ENCODE measurements at places on chromosomes 5 and 9.

DNA sequence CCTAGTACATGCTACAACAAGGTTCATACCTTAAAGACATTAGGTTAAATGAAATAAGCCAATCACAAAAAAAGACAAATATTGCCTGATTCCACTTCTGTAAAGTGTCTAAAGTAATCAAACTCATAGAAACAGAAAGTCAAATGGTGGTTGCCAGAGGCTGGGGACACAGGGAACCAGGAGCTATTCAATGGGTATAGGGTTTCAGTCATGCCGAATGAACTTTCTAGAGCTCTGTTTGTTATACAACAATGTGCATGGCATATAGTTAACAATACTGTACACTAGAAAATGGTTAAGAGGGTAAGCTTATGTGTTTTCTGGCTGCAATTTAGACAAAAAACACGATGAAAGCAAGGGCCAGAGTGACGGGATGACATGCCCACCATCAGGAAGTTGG, 70.8 kb upstream of the EGFLAM start:
- no peak for DNase-seq

DNA sequence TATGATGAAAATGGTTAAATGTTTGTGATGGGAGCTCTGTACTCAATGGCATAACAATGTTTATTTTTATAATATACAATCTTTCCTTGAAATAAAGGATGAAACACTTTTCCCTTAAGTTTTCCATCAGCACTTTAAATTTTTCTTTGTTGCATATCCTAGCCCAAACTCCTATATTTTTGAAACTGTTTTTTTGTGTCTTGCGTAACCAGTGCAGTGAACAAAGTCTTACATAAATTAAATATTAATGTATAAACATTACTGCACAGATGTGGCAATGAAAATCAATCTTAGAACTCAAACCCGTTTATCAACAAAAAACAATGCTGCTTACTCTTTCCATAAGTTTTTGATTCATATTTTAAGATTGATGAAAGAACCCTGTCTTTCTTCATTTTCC, 34.1 kb upstream of the IL31RA start:
- DNase-seq: no peak

DNA sequence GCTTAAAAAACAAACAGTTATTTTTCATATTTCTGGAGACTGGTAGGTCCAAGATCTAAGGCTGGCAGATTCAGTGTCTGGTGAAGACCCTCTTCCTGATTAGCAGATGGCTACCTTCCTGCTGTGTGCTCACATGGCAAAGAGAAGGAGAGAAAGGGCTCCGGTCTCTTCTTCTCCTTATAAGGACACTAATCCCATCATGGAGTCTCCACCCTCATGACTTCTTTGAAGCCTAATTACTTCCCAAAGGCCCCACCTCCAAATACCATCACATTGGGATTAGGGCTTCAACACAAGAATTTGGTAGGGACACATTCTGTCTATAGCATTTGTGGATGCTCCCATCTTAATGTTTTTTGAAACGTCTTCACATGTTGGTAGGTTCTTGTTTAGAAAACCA, 391.1 kb downstream of the TMEM161B start:
- no peak for DNase-seq

- DNase-seq: no peak
These were observed 15.7 kb upstream of the OBP2B start for GRCh38 chr9:133224762-133225161.

DNA sequence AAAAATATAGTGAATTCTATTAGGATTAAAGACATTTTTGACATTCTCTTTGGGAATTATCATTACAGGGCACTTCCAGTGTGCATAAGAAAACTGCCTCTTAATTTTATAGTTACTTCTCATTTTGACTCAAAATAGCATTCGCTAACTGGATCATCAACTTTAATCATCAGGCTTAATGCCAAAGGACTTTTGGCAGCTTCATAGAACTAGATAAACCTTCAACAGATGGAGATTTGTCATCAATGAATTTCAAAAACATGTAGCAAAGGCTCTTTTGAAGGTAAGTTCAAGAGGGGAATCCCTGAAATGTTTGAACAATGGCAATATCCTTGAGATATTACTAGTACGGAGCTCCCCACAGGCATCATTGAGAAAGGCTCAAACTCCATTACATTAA, 447.2 kb downstream of the PDE4D start:
- DNase-seq: no peak

DNA sequence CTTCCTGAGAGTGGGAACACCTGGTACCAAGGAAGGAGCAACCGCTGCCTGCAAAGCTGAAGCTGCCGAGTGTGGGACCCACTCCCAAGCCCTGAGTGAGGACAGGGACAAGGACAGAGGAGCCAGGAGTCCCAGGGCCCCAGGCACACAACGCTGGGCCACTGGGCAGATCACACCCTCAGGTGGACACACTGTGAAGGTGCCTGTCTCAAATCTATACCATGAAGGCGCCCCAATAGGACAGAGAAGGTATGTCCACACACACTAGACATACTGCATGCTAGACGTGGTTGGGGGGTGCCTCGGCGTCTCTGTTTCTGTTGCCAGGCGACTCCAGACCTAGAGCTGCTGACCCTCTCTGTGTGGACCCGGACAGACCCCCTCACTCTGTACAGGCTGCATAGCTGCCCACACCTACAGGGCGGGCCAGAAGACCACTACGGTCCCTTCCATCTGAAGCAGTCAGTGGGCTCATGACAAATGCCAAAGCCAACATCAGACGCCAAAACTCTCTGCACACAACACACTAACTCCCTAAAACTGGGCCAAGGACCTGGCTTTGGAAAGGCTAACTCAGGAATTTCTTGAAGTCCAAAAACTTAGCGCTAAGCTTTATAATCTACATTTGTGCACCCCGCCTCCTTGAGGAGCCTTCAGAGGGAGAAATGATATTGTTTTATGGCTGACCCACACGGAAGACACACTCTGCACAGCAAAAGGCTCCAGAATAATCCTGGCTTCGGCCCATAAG, 60.7 kb downstream of the ROR2 start:
- DNase-seq: no peak

DNA sequence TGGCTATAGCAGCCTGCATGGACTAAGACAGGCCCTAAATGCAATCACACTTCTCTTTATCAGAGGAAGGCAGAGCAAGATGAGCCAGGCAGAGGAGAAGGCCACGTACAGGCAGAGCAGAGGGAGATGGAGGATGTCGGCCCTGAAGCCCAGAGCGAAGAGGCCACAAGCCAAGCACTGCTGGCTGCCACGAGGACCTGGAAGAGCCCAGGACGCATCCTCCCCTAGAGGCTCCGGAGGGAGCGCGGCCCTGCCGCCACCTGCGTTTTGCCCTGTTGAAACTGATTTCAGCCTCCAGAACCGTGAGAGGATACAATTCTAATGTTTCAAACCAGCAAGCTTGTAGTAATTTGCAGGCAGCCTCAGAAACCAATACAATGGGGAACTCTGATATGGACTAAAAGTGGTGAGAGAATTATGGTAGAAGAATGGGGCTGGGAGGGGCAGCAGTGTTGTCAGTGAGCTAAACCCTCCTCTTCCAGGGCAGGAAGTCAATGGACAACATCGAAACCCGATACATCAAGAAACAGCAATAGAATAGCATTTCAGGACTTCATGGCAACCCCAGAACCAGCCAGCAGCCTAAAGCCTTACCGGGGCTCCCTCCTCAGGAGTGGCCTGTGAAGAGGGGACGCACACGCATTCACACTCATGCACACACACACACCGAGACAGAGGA, 32.6 kb downstream of the ADAMTS2 start:
- no peak for DNase-seq

DNA sequence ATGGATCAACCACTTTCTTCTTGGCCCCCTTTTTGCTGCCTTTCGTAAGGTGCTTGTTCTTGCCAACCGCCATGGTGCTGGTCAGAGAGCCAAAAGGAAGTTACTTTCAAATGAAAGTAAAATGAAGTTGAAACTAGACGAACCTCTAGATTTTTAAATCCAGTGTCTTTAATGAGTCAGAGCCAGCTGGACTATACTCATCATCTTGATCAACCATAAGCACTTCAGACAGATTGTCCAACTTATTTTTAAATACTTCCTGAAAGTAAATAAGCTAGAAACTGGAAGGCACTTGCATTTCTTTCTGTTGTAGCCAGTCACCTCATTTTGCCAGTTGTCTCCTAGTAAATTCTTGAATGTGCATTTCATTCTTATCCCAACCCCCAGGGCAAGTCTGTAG, 48.9 kb downstream of the JMY start:
- no peak for DNase-seq

DNA sequence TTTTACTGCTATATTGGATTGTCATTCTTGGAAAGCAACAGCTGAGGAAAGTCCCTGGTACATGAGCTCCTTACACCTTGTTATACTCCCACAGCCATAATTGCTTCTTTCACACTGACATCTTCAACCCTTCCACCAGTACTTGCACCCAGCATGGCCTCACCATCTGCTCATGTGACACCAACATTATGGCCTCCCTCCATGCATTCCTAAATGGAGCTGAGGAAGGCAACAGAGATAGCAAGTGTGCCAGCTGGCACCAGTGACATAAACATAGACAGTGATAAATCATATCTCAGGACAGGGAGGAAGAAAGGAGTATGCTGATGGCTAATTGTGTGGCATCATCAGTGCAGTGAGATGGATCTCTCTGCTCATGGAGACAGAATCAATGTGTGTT, 119.5 kb downstream of the BAAT start:
- DNase-seq: no peak
